ENCODE measurements at places on chromosomes 2 and 18.
A peak's percentile ranks its signal among the peaks of the same experiment; 100 is the strongest.

DNA sequence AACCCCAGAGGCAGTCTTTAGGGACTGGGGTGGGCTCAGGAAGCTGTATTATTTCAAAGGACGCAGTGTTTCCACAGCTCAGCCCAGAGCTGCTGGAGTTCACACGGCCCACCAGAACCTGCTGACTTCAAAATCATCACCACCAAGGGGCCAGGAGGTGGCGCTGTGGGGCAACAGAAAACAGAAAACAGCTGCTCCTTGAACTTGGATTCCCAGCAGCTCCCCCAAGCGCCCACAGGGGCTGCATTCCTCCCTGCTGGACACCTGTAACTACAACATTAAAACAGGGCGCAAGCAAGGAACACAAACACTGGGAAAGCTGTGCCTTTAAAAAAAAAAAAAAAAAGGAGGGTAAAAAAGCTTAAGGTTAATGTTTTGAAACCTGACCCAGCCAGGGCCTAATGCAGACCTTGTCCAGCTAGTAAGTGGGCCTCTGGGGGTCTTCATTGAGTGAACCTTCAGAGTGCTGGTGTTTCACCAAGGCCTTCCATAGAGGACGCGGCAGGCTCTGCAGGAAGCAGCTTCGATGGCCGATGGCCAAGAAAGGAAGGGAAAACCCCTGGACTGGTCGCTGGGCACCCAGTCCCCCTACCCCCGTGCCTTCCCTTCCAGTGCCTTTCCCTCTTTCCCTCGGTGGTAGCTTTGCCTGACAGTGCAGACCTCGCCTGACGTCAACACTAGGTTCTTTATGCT, 25.9 kb downstream of the MLPH start:
- peak; percentile 66 for DNase-seq

DNA sequence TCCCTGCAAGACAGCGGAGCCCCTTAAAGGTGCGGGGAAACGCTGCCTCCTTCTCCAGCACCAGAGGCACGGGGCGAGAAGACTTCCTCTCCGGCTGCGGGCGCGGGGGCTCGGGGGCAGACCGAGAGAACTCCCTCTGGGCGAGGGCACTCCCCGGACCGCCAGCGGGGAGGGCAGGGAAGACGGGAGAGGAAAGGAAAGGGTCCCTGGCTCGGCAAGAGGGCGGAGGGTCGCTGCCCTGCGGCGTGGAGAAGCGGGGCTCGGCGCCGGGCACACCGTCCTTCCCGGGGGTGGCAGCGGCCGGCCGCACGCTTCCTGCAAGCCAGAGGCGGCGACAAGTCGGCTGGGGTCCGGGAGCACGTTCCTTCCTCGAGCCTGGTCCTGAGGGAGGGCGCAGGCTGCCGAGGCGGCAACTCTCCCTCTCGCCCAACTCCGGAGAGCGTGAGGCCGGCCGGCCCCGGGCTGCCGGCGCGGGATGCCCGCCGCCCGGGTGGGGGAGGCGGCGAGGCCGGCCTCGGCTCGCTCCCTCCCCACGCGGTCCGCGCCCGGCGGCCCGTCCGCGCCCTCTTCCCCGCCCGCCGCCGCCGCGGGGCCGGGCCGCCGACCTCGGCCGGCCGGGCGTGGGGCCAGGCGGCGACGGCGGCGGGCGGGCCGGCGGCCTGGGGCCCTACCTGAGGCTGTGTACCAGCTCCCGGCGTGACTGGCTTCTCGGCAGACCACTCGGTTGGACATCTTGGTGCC, 1.1 kb downstream of the MEMO1 start:
- DNase-seq: peak; percentile 34

DNA sequence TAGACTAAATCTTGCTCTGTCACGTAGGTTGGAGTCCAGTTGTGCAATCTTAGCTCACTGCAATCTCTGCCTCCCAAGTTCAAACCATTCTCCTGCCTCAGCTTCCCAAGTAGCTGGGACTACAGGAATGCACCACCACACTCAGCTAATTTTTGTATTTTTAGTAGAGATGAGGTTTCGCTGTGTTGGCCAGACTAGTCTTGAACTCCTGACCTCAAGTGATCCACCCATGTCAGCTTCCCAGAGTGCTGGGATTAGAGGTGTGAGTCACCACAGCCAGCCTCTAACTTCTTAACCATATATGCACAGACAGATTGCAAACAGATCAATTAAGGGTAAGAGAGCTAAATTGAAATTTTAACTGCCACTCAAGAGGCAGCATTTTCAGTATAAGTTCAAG, 22.1 kb upstream of the CNGA3 start:
- DNase-seq: no peak

DNA sequence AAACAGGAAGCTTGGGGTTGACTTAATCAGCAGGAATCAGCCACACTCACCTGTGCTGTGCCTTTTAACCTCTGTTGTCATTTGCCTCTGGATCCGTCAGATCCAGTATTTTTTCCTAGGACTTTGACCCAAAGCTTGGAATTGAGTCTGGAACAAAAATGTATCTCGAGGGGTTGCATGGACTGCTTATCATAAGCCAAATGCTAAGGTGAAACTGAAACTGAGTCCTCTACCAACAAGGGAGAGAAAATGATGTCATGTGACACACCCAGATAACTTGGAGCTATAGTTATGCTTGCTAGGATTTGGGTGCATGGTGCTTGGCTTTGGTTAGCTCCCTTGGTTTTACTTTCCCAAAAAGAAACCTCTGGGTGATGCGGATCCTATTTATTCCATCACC, 2158.6 kb upstream of the PIK3C3 start:
- no peak for DNase-seq

- DNase-seq: no peak
These were observed 105.4 kb downstream of the ACKR3 start for GRCh38 chr2:236675051-236675450.

DNA sequence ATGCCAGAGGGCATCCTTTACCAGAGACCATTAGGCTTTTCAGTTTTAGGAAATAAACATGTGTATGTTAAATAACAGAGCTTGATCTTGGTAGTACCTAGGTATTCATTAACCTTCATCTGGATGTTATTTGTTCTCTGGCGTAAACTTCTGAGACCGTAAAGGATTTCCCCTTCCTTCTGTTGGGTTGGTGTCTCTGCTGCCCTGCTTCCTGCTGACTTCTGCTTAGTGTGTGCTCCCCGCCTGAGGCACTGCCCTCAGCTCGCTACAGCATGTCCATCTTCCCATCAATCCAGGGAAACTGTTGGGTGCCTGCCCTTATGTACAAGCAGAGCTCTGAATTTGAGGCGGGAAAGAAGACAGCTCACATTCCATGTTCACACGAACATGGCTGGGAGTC, 177.9 kb downstream of the TPGS2 start:
- no peak for DNase-seq

GRCh38 chr2:229180658-229181057, 90.4 kb downstream of the PID1 start:
- no peak for DNase-seq

DNA sequence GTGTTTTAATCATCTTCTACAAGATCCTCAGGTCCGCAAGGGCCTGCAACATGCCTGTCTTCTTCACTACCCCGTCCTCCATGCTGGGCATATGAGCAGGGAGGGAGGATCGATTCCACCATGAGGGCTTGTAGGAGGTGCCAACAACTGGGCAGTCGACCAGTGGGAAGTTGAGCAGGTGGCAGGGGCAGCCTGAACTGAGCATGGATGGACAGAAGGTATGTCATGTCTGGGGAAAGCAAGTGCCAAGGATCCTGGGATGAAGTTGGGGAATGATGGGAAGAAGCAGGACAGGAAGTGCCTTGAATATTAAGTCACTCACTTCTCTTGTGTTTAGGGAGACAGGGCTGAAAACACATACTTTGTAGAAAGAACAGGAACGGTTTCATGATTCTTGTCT, 44.7 kb downstream of the CTIF start:
- no peak for DNase-seq

DNA sequence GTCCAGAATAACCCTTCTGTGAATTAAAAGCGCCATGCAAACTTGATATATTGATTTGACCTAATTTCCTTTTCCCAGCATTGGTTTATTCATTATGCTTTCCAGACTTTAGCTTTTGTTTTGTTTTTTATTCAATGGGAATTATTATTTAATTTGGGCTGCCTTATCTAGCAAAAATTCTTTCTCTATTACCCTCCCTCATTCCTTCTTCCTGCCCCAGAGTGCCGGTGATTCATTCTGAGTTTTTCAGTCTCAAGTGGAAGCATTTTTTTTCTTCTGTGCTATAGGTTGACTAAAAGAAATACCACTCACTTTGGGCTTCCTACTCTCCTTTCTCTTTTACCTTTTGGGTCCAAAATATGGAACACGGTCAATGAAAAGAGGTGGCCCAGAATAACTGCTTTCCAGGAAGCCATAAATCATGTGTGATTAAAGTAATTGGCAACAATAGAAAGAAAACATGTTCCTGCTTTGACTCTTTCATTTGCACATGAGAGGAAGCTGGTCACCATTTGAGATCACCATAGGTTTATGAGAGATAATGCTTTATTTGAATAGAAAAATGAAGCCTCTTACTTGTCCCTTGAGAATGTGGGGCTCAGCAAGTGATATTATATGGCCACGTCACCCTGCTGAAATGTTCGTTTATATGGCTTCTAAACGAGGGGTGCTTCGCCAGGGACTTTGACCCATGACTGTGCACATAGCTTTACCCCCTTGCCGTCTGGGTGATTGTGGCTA, 422.8 kb upstream of the ZEB2 start:
- DNase-seq: no peak

DNA sequence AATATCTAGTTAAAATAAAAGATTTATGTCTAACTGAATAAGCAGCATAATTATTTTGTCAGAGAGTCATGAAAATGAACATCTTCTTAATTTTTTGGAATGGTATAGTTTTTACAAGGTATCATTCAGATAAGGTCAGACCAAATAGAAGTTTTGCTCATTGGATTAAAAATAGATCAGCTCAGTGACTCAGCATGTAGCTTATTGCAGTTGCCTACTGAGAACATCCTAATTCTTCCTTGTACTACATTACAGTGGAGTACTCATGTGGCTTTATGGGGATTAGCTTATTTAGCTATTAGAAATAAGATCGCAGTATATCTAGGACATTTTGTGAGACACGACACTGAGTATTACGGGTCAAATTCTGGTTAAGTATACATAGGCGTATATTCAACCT, 38.2 kb upstream of the PPM1B start:
- no peak for DNase-seq

DNA sequence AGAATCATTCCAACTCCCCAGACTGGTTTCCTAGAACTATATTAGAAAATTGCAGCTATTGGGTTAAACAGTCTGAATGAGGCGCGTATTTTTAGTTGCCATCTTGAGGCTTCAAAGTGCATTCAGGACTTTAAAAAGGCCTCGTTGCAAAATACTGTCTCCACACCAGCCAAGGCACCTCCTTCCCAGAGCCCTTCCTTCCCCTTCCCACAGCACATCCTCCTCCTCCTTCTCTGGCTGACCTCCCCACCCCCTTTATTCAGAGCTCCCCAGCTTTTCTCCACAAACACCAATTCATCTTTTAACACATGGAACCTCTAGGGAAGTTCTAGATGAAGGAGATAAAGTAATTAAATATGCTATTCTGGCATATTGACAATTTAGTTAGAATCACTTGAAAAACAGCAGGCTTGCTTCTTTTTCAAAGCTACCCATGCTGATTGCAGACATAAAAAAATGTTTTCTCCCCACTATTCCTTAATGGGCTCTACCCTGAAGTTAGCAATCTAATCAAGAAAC, 90.3 kb downstream of the RTP5 start:
- DNase-seq: no peak

- no peak for DNase-seq
These were observed 31.3 kb downstream of the POU3F3 start for GRCh38 chr2:104885119-104885782.

DNA sequence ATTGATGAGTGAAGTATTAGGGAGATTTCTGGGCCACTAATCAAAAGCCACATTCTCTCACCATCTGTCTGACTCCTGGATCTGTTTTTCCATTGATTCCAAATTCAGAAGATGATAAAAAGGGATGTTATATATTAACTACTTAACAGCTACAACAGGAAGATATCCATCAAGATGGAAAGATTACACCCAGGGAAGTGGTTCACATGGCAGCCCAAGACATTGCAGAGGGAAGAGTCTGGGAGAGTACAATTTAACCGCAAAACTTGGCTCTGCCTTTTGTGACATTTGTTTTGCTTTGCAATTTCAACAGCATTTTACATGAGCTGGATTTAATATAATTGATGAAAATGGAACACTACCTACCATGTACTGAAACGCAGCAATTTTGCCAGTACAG, 22.5 kb upstream of the TCF4 start:
- DNase-seq: no peak

DNA sequence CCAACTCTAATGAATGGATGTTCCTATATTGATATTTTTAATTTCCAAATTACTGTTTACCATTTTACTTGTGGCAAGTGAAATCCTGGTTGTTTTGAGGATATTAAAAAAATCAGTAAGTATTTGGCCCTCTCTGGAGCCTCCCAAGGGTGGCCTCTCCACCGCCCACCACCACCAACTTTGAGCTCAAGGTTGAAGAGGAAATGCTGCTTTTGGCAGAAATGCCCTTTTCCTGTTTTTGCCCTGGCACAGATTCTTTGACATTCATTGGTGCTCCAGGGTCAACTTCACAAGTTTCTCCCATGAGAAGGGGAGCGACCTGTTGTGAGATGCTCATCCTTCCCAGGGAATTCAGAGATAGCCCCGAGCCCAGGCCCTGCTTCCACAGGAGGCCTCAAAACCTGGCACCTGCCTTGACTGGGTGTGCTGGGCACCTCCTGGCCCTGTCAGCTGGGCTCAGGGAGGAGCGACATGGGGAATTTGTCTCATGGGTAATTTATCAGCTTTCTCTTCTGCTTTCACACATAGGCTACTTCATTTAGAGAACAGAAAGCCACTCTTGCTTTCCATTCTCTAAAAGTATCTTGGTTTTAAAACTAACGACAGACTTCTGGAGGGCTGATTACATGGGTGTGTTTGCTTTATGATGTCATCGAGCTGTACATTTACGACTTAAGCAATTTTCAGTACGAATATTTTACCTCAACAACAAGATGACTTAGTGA, 6.9 kb downstream of the CD8A start:
- DNase-seq: no peak

DNA sequence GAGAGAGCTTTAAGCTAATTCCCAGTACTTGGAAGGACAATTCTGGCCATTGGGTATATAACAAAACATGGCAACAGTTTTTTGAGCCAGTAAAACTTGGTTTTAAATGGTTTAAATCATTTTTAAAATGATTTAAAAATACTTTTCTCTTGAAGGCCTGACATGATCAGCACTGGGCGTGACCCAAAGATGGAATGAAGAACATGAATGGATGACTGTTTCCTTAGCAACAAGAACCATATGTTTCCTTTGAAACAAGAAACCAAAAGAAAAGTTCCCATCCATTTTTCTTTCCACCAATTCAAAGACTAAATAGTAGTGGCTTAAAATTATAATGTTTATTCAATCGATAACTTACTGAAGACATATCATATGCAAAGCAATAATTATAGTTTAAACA, 348.3 kb upstream of the FIGN start:
- DNase-seq: no peak

DNA sequence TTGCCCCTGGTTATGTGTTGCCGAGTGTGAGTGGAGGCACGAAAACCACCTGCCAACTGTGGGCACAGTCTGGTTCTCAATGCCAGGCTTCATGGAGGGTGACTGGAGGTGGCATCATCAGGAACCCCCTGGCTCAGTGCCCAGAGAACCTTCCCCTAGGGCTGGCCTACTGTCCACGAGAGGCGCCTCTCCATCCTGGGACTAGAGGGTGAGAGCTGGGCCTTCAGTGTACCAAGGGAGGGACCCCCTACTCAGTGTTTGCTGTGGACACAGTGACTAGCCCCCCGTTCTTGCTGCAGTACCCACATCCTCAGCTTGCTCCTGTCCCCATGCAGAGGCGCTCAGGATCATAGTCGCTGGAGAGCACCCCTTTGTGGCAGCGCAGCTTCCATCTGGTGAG, 202.6 kb downstream of the HDAC4 start:
- no peak for DNase-seq

GRCh38 chr2:12602661-12603060, 114.1 kb upstream of the TRIB2 start:
- no peak for DNase-seq
